ENCODE measurements at places on chromosomes 7 and 10.

- DNase-seq, result no peak
These were observed 655.0 kb upstream of the ADARB2 start for GRCh38 chr10:2392145-2392812.

DNA sequence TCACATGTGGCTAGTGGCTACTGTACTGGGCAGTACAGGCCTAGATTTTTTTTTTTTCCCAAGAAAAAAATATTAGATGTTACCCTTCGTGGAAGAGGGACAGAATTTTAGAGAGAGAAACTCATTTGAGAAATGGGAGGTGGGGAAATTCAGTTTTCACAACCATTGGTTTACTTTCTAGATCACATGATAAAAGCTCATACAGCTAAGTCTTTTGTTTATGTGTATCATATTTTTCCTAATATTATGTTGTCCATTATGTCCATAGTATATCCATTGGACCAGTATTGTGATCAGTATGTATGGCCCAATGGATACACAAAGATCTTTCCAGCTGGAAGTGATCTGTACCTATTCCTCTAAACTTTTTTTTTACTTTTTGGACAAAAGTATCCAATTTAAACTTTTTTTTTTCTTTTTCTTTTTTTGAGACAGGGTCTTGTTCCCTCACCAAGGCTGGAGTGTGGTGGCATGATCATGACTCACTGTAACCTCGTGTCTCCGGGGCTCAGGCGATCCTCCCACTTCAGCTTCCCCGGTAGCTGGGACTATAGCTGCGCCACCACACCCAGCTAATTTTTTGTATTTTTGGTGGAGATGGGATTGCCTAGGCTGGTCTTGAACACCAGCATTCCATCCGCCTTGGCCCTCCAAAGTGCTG lies 4.1 kb downstream of the CALU start:
- DNase-seq, result peak; percentile 69

GRCh38 chr7:19318287-19318686 lies 173.1 kb upstream of the FERD3L start:
- no peak for DNase-seq

DNA sequence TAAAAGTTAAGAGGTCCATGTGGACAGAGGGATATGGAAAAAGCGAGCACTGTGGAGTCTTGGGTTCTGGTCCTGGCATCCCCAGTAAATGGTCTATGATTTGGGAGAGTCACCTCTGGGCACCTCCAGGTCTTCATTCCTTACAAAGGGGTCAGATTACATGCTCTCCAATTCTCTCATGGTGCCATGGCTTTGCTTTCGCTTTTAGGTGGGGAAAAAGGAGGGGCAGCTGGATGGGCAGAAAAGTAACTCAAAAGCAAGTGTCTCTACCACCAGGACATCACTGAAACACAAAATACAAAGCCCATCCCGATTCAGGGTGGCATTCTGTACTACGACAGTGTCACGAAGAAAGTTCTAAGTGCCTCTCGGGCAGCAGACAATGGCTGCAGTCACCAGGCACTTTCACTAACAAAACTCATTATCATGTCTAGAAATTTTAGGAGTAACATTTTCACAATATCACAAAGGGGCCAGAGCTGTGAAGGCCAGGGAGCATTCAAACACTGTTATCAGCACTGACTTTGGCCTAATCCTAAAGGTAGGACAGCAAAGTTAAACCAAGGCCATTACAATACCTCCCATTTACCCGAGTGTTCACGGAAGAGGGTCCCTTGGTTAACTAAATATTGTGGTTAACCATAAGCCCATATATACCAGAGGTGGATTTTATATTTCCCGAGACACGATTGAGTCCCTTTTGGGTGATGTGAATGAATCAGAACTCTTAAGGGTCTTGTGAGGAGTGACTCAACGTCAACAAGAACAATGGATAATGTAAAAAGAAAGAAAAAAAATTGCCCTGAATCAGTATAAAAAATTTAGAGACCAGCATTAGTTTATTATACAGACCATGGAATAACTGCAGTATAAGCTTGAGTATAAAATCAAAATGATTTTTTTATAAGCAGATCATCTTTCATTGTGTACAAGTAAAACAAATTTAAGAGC lies 2.5 kb downstream of the PSAP start:
- DNase-seq, result peak; percentile 49

DNA sequence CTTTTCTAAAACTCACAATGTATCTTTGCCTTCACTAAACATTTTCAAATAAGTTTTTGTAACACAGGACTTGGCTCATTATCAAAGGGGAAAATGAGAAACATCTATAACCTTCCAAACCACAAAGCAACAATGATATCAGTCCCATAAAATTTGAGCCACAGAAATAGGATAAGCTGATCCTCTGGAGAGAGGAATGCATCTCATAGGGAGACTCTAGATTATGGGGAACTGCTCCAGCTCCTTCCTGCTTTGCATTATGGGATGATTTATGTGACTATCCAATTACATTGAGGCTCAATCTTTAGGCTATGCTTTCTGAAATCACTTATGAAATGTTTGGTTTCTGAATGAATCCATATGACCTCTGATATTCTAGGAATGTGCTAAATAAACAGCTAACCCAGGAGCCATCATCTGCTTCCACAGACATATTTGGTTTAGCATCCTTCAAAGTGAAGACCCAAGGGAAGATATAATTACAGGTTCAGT lies 70.4 kb downstream of the CUBN start:
- no peak for DNase-seq

- peak; percentile 27 for DNase-seq
These were observed 147.6 kb downstream of the GPR85 start for GRCh38 chr7:112938863-112939573.

DNA sequence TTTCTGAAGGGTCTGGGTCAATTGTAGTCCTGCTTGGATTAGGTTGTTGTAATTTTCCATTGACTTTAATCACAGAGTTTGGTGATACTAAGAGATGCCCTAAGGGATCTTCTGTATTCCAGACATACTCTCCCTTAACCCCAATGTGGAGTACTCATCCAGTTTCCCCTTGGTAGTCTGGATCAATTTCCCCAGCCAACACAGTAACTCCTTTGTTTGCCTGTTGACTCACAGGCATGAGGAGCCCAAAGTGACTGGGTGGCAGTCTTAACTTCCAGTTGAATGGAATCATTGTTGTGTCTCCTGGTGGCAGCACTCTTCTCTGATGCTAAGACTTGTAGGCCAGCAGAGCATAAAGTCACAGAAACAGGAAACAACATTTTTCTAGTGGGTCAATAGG lies 41.5 kb upstream of the PIK3CG start:
- DNase-seq, result no peak

GRCh38 chr10:110410329-110411046 lies 87.2 kb upstream of the DUSP5 start:
- DNase-seq, result peak; percentile 84

DNA sequence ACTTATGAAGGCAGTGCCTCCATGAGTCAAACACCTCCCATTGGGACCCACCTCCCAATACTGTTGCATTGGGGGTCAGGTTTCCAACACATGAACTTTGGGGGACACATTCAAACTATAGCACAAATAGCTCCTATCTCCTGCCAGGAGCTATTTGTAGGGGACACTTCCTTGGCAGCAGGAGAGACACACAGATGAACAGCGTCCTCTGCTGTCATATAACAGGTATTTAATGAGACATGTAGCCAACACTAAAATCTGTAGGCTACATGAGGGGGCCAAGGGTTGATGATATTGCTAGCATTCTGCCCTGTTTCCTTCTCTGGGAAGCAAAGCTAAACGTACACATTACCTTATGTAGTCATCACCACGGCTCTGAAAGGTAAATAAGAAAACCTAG lies 2.6 kb upstream of the GPR26 start:
- no peak for DNase-seq

DNA sequence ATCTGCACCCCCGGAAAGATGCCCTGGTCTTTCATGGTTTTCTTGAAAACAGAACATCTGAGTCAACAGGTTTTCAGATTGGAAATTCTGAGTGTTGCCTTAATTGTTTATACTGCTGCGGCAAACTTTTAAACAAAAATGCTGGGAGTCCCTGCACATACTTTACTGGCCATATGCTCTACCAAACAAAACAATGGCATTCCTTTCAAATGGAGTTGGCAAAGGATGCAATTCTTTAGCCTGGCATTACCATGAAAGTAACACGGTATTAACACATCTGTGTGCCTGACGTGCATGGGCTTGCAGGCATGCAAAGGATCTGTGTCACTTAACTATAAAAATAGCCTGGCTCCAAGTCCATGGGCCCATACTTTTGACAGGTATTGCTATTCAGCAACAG lies 4.2 kb downstream of the INHBA start:
- peak; percentile 38 for DNase-seq

DNA sequence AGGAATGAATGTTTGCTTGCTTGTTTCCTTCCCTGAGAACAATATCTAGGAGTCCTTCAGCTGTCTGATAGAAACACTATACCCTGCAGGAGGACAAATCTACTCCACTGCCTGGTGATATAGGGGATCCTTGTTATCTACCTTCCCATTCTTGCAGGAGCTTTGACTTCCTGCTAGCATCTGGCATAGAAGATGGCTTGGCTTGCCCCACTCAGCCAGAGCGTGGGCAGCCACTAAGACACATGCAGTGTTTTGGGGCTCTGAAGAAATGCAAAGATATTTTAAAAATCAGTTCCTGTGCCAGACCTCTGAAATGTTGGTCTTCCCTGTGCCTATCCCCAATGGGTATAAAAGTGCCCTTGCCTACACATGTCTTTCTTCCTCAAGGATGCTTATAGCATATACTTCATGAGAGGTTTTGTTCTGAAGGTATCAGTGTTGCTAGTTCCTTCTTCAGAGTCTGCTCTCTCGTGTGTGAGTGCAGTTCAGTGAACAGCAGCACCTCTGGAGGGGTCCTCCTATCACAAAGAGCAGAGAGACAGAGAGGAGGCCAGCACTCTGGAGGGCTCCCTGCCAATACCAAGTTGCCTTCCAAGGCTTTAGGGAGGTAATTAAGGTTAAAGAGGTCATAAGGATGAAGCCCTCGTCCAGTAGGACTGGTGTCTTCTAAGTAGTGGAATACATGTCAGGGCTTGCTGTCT lies 149.1 kb upstream of the CALCR start:
- no peak for DNase-seq

- DNase-seq, result no peak
These were observed 163.8 kb downstream of the LCOR start for GRCh38 chr10:96995851-96996250.

DNA sequence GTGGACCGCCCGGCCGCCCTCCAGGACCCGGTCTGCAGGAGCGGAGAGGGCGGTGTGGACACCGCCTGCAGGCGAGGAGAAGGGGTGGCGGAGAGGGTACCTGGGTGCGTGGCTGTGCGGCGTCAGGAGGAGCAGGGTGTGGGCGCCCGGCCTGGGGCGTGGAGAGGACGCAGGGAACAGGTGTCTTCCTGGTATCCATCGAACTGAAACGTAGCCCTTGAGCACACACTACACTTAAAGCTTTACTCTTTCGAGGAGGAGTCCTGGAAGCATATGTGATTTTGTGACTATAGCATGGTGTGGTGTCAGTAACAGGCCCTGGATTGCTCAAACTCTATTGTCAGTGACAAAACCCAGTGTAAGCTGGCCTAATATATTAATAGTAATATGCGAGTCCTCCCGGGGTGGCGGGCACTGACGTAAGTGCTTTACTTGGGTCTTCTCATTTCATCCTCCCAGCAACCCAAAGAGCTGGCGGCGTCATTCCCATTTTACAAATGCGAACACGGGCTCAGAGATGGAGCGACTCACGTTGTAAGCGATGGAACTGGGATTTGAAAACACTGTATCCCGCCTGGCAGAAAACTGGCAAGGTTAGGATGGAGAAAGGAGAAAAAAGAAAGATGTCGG lies 508 bp upstream of the TECPR1 start:
- DNase-seq, result peak; percentile 22

- no peak for DNase-seq
These were observed 150.5 kb upstream of the GPR26 start for GRCh38 chr10:123515661-123516060.

GRCh38 chr7:90345595-90346335 lies 751 bp upstream of the GTPBP10 start:
- DNase-seq, result peak; percentile 63

DNA sequence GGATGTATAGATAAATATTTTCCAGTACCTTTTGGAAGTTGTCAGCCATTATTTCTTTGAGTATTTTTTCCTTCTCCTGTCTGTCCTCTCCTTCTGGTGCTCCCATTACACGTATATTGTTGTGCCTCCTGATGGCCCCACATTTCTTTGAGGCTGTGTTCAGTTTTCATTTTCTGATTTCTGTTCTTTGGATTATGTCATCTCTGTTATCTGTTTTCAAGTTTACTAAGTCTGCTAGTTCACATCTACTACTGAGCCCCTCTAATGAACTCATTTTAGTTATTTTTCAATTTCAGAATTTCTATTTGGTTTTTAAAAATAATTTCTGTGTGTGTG lies 16.3 kb downstream of the RBM33 start:
- DNase-seq, result no peak

DNA sequence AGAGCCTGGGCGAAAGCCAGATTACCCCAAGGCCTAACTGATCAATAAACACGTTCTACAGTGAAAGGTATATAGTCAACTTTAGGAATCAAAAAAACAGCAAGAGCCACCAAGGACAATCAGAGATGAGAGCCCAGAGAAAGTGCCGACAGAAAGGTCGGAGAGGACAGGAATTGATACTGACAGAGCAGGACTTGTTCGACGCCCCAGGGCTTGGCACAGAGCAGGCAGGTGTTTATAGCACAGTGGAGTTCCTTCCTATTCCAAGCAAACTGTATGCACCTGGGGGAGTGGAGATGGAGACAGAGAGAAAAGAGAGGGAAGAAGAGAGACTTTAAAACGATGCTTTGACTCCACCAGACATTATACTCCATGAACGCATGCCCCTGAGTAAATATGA lies 39.5 kb downstream of the PPP1R3C start:
- DNase-seq, result no peak

DNA sequence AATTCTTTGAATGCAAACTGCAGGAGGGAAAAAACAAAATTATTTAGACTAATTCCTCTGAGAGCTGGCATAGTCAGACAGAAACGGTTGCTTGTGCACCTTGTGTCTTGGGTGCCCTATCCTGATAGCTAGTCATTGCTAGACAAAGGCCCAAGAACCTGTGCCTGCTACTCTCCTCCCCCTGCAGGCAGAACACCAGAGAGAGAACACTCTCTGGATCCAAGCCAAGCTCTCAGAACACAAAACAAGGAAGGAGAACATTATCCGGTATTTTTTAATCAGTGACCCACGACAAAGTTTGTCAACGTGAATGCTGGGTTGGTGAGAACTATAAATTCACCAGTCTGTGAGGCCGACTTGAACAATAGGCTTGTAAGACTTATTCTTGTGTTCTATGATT lies 18.8 kb upstream of the PPP1R9A start:
- DNase-seq, result no peak

DNA sequence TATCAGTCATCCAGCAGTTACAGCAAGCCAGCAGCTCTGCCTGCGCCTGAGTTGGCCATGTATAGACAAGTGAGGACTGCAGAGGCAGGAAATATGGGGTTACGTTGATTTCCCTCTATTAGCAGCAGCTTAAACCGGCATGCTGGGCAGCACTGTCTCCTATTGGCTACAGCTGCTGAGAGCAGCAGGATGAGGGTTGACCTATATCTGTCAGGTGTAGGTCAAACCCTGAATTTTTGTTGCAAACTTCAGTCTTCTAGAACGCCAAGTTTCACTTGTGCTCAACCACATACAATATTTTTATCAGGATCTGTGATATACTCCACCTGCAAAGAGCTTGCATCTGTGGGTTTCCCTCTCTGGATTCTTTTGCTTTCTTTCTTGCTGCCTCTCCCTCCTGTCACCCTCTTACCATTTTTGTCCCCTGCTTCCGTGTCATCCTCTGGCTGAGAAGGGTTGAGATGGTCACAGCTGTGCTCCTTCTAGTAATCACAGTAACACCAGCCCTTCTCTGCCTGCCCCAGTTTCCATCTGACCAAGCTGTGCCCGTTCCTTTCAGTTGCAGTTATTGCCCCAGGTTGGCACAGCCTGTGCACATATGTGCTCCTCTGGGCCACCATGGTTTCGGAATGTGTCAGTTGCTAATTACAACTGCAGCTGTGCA lies 23.8 kb upstream of the GLCCI1 start:
- no peak for DNase-seq
